ENCODE measurements at places on chromosomes 7 and 10.

DNA sequence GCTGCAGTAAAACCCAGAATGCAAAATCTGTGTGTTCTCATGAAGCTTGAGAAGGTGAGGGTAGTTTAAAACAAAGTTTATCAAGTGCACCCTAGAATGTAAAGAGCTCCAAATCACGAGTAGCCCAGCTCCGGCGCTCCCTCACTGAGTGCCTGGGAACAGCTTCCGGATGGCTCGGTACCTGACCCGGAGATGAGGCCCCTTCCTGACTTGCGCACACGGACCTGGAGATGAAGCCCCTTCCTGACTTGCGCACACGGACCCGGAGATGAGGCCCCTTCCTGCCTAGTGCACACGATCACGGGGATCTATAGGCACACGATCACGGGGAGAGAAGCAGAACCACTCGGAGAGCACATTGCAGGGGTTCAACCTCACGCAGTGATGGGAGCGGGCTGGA is 322.1 kb upstream of the RNF32 start:
- DNase-seq = no peak

- DNase-seq = no peak
Measured at GRCh38 chr10:7606951-7607404, 59.8 kb downstream of the ITIH5 start.

- DNase-seq = no peak
Measured at GRCh38 chr7:70188901-70189650, 590.8 kb downstream of the AUTS2 start.

DNA sequence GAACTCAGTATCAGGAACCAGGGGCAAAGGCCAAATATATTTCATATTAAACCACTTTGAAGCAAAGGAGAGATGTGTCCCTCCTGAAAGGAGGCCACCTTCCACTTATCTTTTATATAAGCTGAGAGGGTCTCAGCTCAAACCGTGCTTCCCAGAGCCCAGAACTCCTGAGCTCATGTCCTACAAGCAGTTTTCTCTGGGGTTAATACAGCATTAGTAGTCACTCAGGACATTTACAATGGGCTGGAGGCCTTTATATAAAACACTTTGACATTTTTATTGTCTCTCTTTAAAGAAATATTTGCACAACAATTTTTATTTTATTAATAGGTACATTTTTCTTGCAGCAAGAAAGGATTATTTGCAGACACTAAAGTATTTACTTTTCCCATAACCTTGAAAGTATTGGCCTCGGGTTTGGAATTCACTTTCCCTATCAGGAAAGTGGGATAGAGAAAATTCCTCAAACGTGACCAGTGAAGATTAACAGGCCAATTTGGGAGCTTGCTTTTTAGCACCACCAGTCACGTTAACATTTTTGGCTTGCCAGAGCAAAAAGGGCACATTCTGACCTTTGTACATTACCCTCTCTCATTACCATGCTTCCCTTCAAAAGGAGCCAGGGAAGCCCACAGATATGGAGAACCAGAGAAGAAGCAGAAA is 464.9 kb upstream of the NRP1 start:
- DNase-seq = no peak

DNA sequence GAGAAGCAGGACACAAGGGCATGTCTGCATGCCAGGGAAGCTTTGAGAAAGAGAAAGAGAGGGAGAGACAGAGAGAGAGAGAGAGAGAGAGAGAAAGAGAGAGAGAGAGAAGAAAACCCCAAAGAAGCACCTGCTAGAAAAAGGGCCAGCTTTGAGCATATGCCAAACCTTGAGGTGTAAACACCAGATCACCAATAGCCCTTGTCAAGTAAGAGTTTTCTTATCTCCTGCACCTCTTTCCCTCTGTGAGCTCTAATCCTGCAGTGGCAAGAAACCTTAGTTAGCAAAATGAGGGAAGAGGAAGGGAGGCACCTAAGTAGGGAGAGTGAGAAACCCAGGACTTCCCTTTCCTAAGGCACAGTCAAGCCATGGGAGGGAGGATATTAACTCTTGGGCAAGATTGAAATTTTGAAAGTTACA is 11.3 kb upstream of the TRDMT1 start:
- no peak for DNase-seq

GRCh38 chr7:132636581-132636980 is 60.3 kb upstream of the PLXNA4 start:
- no peak for DNase-seq

GRCh38 chr10:80108576-80109239 is 23.8 kb upstream of the PLAC9 start:
- DNase-seq = no peak

- no peak for DNase-seq
Measured at GRCh38 chr7:105222953-105223352, 165.8 kb downstream of the SRPK2 start.

GRCh38 chr10:133403784-133404183 is 9.8 kb downstream of the MTG1 start:
- no peak for DNase-seq

DNA sequence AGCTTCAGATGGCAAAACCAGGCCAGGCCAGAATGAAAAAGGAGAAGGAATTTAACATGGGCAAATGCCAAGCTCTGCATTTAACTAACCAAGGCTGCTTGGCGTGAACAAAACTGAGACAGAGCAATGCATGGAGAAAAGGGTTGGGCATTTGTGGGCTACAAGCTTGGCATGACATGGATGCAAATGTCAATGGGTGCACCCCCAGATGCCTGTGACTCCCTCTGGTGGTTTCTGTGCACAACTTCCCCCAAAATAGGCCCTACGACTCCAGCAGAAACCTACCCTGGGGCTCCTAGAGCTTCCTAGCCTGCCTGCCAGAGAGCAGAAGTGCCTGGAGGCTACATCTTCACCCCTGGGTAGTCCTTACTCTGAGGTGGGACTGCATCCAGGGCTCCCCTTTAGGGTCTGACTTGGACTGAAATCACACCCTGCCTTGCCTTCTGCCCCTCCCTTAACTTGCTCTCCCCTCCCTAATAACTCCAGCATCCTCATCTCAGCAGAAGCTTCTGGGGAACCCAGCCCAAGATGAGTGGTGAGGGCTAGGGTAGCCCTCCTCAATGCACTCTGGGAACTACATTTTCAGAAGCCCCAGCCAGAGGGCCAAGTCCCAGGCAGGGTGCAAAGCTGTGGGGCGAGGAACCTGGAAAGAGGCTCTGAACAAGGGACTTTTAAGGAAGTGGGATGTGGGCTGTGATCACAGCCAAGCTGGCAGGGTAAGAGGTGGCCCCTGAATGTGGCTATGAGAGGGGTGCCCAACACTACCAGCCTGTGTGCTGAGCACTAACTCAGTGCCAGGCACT is 11.3 kb downstream of the GPRIN2 start:
- no peak for DNase-seq

DNA sequence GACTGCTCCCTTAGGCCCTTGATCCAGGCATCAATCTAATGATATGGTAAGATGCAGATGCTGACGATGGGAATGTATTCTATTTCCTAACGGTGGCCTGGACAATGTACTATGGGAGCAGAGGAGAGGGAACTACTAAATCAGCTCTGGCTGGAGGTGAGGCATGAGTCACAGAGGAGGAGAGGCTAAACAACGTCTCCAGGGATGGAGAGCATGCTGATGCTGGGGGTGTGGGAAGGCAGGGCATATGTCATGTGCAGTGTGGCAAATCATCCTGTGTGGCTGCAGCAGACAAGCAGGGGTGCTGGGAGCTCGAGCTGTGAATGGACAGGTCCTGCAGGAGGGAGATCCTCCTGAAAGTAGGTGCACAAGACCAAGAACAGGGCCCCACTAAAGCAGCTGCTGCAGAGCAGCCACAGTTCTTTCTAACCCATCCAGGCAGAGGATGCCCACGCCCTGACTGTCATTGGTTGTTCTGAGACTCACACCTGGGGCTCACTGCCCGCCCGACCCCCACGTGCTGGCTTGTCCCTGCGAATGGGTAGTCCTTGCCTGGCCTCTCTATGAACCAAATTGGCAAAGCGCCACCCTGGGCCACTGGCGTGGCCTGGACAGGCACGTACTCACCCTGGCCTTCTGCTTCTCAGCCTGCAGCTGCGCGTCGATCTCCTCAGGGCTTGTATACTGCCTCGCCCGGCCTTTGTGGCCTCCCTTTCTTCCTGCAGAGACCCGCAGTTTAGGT is 4.0 kb downstream of the PDAP1 start:
- no peak for DNase-seq

DNA sequence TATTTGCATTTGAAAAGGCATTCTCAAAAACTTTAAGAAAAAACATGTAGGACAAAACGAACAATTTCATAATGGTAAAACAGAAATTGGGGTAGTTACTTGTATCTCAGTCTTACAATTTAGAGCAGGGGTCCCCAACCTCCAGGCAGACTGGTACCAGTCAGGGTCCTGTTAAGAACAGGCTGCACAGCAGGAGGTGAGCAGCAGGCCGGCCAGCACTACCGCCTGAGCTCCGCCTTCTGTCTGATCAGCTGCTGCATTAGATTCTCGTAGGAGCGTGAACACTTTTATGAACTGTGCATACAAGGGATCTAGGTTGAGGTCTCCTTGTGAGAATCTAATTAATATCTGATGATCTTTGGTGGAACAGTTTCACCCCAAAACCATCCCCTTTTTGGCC is 77.3 kb downstream of the SEMA3A start:
- no peak for DNase-seq

GRCh38 chr7:130956417-130957136 is 222.6 kb upstream of the KLF14 start:
- no peak for DNase-seq
